Foreskin fibroblast (primary cell): ENCODE measurements at places on chromosomes 7 and 10.

DNA sequence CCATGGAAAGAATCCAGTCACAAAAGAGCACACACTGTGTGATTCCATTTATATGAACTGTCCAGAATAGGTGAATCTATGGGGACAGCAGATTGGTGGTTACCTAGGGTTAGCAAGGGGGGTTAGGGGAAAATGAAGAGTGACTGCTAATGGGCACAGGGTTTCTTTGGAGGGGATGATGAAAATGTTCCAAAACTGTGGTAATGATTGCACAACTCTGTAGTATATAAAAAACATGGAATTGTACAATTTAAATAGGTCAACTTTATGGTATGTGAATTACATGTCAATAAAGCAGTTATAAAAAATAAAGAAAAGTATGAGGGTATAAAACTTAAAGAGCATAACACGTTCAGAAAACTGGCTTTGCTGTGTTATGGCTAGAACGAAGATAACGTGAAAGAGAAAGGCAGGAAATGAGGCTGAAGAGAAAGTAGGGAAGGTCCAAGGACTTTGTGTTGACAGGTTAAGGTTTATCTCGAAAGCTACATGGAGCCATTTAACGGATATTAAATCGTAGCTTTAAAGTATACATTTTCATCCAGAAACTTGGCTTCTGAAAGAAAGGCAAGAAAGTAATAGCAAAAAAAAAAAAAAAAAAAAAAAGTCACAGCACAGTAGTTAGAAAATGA is 26.4 kb upstream of the MSS51 start:
- DNase-seq: no peak

DNA sequence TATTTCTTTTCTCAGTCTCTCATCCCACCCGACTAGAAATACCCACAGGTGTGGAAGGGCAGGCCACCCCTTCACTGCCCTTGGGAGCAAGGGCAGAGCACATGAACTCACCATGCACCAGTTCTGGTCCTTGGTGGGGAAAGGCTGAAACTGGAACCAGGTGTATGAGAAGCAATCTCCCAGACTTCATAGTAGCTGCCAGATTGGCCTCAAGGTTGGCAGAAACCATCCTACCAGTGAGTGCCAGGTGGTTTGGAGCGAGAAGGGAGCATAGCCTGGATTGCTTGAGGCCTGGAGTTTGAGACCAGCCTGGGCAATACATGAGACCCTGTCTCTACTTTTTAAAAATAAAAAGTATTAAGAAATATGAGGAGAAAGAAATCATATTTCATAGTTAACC is 138.8 kb downstream of the LYZL1 start:
- no peak for DNase-seq

- peak; percentile 62 for DNase-seq
Observed at GRCh38 chr7:133054162-133054840, 27.6 kb downstream of the CHCHD3 start.

- DNase-seq: peak; percentile 26
Observed at GRCh38 chr7:50595491-50596102, 30.4 kb upstream of the DDC start.

DNA sequence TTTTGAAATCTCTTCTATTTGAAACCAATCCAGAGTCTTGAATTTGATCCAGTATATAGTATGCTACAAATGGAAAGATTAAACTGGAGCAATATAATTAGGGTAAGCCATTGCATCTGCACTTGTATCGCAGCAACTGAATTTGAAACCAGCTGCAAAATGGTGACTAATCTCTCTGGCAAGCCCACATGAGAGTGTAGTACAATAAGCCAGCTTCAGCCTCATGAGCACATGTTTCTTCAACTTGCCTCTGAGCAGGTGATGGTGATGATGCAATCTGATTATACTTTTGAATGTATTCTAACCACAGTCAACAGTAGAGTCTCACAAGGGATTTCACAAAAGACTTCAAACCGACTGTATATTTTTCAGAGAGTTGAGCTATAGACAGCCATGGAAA is 829 bp upstream of the RPA3 start:
- DNase-seq: peak; percentile 90

DNA sequence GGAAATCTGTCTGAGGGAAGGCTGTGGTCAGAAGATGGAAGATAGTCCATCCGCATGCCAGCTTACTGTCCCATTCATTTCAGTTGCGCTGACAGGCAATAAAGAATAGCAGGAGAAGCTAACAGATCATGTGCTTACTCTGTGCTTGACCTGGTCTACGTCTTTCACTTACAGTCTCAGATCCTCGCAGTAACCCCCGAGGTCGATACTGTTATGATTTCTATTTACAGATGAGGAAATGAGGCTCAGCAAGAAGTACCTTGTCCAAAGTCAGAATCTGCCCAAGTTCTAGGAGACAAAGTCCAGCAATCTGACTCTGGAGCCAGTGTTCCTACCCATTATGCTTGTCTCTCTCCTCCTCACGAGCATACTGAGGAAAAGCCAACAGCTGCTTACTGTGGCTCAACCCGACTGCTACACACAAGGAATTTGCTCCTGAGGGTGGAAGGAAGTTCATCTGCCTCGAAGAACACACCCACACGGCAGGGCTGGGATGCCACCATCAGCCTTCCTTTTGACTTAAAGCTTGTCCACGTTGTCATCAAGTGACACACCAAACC is 74.2 kb downstream of the MINPP1 start:
- DNase-seq: peak; percentile 64

GRCh38 chr10:89151857-89152256 is 55.3 kb downstream of the CH25H start:
- peak; percentile 80 for DNase-seq

GRCh38 chr10:25938405-25938804 is 4.4 kb downstream of the MYO3A start:
- no peak for DNase-seq

- no peak for DNase-seq
Observed at GRCh38 chr7:155090684-155091083, 20.6 kb downstream of the HTR5A start.

DNA sequence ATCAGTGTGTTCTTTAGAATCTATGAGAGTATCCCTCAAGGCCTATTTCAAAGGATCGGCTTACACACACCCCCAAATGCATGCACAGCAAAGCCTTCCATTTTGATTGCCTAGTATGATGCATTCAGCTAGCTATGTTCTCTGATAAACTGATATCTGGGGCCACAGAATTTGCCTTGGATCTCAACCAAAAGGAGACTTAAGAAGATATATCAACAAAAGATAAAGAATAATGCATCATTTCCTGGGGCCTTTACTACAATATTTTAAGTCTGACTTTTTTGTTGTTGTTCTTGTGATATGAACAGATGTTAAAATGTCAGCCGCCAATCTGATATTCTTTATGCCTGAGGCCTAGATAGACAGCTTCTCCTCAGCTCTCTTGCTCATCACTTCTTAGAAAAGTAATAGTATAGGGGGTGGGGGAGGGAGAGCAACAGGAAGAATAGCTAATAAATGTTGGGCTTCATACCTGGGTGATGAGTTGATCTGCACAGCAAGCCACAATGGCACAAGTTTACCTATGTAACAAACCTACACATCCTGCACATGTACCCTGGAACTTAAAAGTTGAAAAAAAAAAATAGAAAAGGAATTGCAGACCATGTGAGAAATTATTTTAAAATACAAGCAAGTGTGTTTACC is 792.9 kb upstream of the GHITM start:
- no peak for DNase-seq

DNA sequence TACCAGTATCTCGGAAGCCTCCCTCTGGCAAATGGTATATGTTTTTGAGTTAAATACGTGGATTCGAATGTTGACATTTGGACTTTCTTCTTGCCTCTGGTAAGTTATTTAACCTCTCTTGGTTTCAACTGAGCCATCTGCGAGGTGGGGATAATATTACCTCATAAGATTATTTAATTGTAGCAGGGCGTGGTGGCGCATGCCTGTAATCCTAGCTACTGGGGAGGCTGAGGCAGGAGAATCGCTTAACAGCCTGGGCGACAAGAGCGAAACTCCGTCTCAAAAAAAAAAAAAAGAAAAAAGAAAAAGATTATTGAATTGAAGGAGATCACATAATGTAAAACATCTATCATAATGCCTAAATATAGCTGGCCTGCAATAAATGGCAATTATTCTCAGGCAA is 396 bp upstream of the TAF5 start:
- no peak for DNase-seq
